ENCODE measurements at places on chromosomes 4 and X.

DNA sequence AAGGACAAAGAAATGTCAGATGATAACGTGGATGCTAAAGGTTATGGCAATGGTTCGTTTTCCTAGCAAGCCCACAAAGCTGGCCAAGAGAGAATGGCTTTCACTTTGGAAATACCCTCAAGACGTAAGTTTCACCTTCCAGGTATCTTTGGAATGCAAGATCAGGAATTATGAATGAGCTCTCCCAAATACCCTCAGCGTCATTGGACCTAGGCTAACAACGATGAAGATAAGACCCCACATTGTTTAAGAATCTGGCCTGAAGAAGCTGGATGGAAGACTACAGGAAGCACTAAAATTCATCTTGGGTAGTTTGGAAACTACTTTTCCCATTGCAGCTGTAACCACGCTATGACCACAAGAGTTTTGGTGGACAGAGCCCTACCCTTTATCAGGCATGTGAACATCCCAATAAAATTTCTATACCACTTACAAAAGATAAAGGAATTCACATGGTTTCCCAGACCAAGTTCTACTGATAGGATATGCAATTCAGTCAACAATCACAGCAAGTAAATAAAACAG lies 111.9 kb downstream of the KDR start:
- no peak for DNase-seq

GRCh38 chr4:78706302-78706701 lies 69.8 kb upstream of the BMP2K start:
- no peak for DNase-seq

DNA sequence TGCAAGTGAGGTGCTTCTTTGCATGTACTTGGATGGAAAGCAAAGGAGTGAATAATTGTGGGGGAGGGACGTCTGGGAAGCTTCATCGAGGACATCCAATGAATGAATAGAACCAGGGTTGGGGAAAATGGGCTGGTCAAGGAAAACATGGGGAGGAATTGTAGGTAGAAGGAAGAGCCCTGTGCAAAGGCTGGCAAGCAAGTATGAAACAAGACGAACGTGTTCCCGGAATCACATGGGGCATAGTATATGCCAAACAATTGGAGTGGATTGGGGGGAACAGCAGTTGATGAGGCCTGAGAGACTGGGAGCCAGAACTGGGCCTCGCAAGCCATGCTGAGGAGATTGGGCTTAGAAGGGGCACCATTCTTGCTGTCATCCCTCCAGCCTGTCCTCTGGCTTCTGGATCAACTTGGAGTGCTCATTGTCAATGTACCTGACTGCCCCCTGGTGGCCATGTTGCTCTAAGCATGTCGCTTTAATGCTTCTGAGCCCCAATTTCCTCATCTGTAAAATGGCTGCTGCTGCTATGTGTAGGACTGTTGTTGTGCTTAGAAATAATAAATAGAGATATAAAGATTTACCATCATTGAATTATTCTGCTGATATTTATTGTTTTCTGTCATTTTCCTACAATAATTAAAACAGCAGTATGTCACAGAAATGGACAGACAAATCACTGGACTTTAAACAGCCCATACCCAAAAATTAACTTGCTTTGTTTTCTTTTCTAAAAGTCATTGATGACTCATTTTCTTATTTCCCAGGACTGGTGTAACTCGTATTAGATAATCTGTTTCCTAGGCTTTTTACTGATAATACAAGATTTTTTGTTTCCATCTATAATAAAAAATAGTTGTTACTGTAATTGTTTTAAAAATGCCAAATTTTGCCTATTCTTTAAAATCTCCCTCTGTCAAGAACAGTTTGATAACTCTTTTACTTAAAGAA lies 66.4 kb downstream of the JADE3 start:
- no peak for DNase-seq

GRCh38 chr4:139534287-139534950 lies 21.6 kb downstream of the SETD7 start:
- DNase-seq, result peak; percentile 50

DNA sequence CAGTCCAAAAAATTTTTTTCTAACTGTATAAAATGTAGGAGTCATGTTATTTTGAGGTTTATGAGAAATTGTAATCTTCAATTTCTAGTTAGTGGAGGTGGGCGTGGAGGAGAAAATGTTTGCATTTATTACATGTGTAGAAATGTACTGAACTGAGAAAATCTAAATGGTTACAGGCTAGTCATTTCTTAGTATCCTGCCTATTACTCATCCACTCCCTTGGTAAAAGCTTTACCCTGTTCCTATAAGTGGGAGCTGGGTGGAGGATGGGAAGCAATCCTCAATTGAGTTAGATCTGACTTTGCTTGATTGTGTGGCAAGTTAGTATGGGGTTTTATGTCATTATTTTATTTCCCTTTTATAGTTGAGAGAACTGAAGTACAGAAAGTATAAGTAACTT lies 73.8 kb downstream of the POLA1 start:
- DNase-seq, result no peak

DNA sequence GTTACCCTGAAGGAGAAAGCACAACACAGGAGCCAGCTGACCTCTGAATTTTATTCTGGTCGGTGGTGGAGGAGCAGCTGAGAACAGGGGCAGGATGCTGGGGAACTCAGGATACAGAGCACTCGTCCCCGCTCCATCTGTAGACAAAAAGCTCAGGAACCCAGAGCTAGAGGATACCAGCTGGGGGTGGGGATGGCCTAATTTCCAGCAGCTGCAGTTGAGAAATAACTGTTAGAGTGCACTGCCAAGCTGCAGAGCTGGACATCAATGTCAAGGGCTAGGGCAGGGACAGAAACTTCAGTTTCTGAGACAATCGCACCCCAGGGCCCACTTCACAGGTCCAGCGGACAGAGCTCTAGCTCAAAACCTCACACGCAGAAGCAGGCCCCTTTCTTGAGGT lies 122.1 kb upstream of the GUCY1A1 start:
- DNase-seq, result no peak

DNA sequence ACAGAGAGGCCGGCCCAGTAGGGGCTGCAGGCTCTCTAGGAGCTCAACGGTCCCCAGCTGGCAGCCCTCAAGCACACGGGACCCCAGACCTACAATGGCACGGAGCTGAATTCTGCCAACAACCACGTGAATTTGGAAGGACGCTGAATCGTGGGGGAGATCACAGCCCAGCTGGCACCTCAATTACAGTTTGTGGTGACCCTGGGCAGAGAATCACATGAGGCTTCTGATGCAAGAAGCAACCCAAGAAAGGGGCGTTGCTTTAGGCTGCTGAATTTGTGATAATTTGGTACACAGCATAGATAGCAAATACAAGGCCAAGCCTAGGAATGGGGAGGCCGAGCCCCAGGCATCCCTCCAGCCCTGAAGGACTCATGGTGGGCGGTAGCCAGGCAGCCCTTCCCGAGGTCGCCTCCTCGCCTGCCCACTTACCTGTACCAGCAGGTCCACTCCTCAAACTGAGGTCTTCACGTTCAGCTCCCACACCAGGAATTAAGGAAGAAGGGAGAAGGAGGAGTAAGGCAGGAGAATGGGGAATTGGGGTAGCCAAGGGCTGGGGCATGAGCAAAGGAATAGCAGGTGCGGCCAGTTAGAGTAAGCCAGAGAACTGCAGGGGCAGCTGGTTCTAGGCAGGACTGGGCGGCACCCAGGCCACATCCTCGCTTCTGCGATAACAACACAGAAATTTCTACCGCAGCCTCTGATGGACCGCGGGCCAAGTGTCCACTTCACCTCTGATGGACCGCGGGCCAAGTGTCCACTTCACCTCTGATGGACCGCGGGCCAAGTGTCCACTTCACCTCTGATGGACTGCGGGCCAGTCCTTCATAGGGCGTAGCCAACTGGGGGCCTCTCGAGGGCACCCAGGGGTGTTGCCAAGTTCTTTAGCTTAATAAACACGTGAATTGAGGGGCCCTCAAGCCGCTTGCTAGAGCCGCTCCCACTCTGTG lies 23.4 kb upstream of the HTRA3 start:
- DNase-seq, result no peak

DNA sequence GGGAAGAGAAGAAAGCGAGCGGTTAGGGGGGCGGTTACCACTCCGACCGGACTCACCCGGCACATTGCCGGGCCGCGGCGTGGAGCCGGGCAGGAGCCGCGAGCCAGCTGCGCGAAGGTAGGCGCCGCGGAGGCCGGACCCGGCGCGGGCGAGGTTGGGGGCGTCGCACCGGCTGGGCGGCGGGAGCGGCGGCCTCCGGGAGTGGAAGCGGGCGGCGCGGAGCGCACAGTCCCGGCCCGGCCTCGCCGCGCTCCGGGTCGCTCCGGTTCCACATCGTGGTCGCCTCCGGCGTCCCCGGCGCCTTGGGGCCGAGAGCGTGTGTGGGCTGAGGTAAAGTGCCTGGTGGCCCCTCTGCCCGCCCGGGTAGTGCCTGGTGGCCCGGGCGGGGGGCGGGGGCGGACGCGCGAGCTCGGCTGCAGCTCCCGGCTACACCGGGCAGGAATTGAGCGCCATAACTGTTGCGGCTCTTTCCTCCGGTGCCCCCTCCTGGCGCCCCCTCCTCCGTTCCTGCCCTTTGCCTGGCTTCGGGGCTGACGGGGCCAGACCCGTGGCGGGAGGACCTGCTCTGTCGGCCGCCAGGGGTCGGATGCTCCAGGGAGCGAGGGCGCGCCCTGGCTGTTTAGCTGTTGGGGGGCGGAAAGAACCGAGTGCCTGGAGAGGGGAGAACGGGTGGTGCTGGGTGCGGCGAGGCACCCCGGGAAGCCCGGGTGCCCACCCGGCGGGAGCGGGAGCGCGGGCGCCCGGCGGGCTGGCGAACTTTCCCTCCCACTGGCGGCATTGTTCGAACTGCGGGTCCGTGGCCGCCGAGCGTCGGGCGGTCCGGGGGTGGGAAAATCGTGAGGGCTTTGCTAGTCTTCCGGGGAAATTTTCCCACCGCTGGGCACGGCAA lies 626 bp downstream of the JADE3 start:
- no peak for DNase-seq

- DNase-seq, result no peak
Observed at GRCh38 chrX:41604766-41605543, 83.8 kb upstream of the GPR34 start.

DNA sequence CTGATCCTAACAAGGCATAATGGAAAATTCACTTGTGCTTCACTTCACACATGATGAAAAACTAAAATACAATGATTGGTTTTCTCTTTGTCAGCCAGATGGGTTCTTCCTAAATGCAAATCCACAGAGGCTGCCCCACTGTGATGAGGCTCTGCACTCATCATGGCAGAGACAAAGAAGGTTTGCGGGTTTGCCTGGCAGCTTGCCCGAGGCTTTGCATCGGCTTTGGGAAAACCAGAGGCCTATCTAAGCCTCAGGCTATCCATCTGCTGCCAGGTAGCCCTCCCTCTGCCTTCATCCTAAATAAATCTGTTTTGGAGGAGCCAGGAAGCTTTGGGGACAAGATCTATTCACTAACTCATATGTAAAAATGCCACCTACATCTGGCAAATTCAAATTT lies 244.2 kb downstream of the PACRGL start:
- no peak for DNase-seq

DNA sequence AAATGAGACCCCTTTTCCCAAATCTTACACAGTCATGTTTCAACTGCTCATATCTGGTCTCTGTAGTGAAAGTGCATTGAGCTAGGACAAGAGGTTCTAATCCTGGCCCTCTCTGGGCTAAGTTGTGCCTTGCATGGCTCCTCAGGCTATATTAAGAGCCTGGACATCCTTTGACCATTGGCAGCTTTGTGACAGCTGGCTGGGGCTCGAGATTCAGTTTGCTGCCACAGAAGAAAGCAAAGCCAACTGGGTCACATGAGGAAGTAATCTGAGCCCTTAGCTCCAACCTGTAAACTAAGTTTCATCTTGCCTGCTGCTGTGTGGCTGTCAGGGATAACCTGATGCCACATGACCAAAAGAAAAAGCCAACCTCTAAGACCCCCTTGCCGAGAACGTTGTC lies 51.8 kb upstream of the JADE1 start:
- no peak for DNase-seq

GRCh38 chrX:140975472-140975871 lies 26.9 kb upstream of the SPANXB1 start:
- DNase-seq, result no peak

GRCh38 chr4:70992391-70992881 lies 1.0 kb upstream of the DCK start:
- no peak for DNase-seq

DNA sequence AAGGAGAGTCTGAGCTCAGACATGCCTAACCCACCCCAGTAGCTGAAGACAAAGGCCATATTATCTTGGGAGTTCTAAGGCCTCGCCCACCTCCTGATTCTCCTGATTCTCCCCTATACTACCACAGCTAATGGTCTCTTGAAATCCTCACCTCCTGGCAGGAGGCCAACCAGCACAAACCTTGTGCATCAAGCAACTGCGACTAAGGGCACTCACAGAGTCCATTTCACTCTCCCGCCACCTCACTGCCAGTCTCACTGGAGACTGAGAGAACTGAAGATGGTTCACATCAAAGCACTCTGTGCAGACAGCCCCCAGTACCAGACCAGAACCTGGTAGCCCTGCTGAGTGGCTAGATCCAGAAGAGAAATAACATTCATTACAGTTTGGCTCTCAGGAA lies 102.1 kb upstream of the KLF8 start:
- DNase-seq, result no peak

DNA sequence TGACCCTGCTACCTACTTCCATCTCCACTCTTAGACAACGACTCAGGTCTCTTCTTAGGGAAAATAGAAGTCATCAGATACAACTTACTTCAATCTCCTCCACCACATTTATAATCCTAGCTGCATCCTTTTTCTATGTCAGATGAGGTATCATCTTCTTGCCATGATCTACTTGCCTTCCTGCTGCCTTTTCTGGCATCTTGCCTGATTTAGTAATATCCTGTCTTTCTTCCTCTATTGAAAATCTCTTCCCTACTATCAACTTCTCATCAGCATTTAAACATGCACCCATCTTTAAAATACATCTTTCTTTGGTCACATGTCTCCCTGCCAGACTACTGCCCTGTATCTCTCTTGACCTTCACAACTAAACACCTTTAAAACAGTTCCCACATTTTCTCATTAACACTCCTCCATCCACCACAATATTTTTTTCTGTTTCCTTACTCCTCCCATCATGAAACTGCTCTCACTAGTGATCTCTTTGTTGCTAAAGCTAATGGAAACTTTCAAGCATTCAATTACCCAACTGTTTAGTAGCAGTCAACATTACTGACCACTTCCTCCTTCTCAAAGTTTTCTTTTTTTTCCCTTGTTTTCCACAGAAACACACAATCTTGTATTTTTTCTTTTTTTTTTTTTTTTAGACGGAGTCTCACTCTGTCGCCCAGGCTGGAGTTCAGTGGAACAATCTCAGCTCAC lies 100.8 kb upstream of the CXorf66 start:
- no peak for DNase-seq

DNA sequence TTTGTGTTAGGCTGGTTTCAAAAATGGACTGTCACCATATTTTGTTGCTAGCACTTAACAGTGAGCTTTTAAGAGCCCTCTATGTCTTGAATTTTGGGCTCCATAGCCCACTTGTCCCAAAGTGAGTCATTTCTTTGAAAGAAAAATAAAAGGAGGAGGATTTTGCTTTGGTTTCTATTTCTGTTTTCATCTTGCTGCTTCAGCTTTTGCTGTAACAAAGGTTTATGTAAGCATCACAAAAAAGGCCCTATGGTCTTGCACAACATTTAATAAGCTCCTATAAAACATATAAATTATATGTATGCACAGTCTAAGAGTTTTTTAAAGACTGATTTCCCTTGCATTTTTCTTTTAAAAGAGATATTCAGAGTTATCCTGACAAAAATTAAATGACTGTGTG lies 105.2 kb downstream of the PHOX2B start:
- no peak for DNase-seq

- DNase-seq, result peak; percentile 44
Observed at GRCh38 chr4:151362404-151363164, 37.2 kb upstream of the SH3D19 start.

- DNase-seq, result no peak
Observed at GRCh38 chrX:71632923-71633657, 14.8 kb upstream of the CXCR3 start.
